ENCODE measurements at places on chromosomes 3 and 15. TPM values are rescaled to one million over a fixed set of nuclear protein-coding genes. Genes with fewer than 3 reads are reported as not detected.

DNA sequence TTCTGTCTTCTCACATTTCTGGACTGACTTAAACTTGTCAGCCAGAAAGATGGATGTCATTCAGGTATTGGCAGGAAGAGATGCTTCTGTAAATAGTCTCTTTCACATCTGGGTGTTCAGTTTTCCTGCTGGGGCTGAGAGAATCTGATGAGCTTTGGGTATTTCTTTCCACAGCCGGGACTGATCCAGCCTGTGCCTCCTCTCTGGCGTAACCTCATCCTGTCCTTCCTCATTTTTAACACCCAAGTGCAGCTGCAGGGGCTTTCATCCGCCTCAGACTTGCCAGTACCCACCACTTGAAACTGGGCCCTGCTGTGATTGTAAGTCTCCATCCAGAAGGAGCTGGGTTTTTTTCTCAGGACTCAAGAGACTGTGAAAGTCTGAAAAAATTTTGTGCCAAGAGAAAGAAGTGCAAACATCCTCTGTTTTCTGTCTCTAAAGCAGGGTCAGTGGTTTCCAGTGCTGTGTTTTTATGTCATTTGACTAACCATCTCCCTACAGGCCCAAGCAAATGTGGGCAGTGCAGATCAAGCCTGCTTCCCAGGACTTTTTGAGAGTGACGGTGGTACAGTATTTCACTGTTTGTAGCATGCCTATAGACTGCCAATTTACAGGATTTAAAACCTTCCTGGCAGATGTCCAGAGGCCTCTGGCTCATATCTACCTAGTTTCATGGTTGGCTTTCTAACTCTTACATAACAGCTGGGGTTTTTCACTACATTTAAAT is 342.7 kb downstream of the PTPRG start:
- H3K27me3 ChIP-seq, result peaks cover 6% of the 10 kb centered on the region
- H3K4me1 ChIP-seq, result no peaks in the 10 kb centered on the region
- H3K27ac ChIP-seq, result no peak overlapping the region
- no peak overlapping the region for H3K4me3 ChIP-seq

DNA sequence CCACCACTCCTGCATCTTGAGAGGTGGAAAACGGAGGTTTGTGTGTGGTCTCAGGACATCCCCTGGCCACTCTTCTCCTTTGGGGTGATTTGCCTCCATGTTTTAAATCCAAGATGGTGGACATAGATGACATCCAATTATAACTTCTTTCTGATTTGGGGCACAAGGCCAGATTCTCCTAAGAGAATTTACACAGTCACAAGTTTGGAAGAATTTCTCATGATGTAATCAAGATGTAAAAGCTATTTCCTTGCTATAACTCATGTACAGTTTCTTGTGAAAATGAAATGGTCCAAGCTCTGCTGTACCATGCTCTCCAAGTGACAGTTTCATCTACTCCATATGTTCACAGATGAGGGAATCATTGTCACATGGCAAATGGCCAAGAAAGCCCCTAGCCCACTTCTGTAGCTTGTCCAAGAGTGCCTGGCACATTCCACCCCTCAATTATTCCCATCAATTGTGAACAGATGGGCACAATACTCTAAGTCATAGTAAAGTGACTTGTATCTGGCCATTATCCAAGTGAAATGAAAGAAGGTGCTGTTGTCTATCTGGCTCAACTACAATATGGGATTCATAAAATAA is 134.6 kb upstream of the ROPN1 start:
- H3K27me3 ChIP-seq, result peaks cover 3% of the 10 kb centered on the region
- H3K4me3 ChIP-seq, result no peak overlapping the region
- no peaks in the 10 kb centered on the region for H3K36me3 ChIP-seq
- no peak overlapping the region for H3K27ac ChIP-seq
- no peaks in the 10 kb centered on the region for H3K4me1 ChIP-seq

SH3GL3 gene
- total RNA-seq, result not detected

GRCh38 chr3:172918165-172918564 is 167.6 kb downstream of the ECT2 start:
- no peaks in the 10 kb centered on the region for H3K36me3 ChIP-seq
- H3K27me3 ChIP-seq, result no peaks in the 10 kb centered on the region
- no peak for DNase-seq
- no peaks in the 10 kb centered on the region for H3K4me1 ChIP-seq
- H3K27ac ChIP-seq, result no peak overlapping the region
- no peak overlapping the region for H3K4me3 ChIP-seq

DNA sequence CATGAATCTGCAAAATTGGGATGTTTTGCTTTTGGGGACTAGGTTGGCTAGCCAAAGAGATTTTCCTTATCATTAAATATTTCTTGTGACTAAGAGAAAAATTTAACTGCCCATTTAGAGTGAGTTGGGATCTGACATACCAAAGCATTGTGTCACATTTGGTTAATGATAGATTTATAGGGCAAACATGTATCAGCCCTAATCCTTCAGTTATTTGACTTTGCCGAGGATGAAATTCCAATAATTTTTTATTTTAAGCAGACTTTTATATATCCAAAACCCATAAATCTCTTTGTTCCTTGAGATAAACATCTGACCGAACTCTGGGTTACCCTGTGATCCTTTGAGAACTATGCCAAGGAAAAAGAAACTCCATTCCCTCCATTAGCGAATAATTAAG is 218.9 kb downstream of the CDIN1 start:
- H3K27me3 ChIP-seq, result no peaks in the 10 kb centered on the region
- H3K36me3 ChIP-seq, result no peaks in the 10 kb centered on the region
- no peaks in the 10 kb centered on the region for H3K4me1 ChIP-seq
- no peak overlapping the region for H3K4me3 ChIP-seq

SETMAR gene
- 18.7 TPM for total RNA-seq

DNA sequence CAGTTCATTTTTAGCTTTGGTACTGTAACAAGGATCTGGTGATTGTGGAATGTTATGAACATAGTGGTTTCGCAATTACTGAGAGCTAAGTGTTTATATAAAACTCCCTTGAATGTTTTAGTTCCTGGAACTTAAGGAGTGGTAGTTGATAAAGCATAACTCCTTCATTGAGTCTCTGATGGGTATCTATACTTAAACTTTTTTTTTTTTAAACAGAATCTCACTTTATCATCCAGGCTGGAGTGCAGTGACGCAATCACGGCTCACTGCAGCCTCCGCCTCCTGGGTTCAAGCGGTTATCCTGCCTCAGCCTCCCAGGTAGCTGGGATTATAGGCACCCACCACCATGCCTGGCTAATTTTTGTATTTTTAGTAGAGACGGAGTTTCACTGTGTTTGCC is 11.3 kb downstream of the PRKCI start:
- H3K4me1 ChIP-seq, result no peaks in the 10 kb centered on the region
- H3K36me3 ChIP-seq, result peaks cover 10% of the 10 kb centered on the region
- no peak overlapping the region for H3K4me3 ChIP-seq
- DNase-seq, result no peak
- H3K27me3 ChIP-seq, result no peaks in the 10 kb centered on the region

CAND2 gene
- total RNA-seq, result 0.29 TPM

INSYN1 gene
- total RNA-seq, result not detected

- peaks cover 2% of the 10 kb centered on the region for H3K36me3 ChIP-seq
- H3K27me3 ChIP-seq, result no peaks in the 10 kb centered on the region
- H3K4me3 ChIP-seq, result peak overlapping the region; percentile 27
- no peak for DNase-seq
- peaks cover 2% of the 10 kb centered on the region for H3K4me1 ChIP-seq
These were observed 11.3 kb downstream of the TBC1D2B start for GRCh38 chr15:78065973-78066946.

- H3K27ac ChIP-seq, result no peak overlapping the region
- no peak for DNase-seq
- H3K4me3 ChIP-seq, result no peak overlapping the region
- no peaks in the 10 kb centered on the region for H3K36me3 ChIP-seq
These were observed 92.2 kb downstream of the LRTM1 start for GRCh38 chr3:54835701-54836100.

GRCh38 chr15:93459396-93459795 is 370.4 kb upstream of the RGMA start:
- H3K36me3 ChIP-seq, result no peaks in the 10 kb centered on the region
- no peaks in the 10 kb centered on the region for H3K4me1 ChIP-seq
- H3K27me3 ChIP-seq, result no peaks in the 10 kb centered on the region
- no peak for DNase-seq
- H3K4me3 ChIP-seq, result no peak overlapping the region

- DNase-seq, result no peak
- no peaks in the 10 kb centered on the region for H3K36me3 ChIP-seq
- no peak overlapping the region for H3K27ac ChIP-seq
- H3K4me3 ChIP-seq, result no peak overlapping the region
- no peaks in the 10 kb centered on the region for H3K4me1 ChIP-seq
These were observed 443.7 kb downstream of the NR2F2 start for GRCh38 chr15:96774216-96774615.

GRCh38 chr3:102741694-102742093 is 306.9 kb downstream of the ZPLD1 start:
- no peaks in the 10 kb centered on the region for H3K36me3 ChIP-seq
- H3K4me1 ChIP-seq, result no peaks in the 10 kb centered on the region
- no peak for DNase-seq
- no peaks in the 10 kb centered on the region for H3K27me3 ChIP-seq
- no peak overlapping the region for H3K4me3 ChIP-seq

DNA sequence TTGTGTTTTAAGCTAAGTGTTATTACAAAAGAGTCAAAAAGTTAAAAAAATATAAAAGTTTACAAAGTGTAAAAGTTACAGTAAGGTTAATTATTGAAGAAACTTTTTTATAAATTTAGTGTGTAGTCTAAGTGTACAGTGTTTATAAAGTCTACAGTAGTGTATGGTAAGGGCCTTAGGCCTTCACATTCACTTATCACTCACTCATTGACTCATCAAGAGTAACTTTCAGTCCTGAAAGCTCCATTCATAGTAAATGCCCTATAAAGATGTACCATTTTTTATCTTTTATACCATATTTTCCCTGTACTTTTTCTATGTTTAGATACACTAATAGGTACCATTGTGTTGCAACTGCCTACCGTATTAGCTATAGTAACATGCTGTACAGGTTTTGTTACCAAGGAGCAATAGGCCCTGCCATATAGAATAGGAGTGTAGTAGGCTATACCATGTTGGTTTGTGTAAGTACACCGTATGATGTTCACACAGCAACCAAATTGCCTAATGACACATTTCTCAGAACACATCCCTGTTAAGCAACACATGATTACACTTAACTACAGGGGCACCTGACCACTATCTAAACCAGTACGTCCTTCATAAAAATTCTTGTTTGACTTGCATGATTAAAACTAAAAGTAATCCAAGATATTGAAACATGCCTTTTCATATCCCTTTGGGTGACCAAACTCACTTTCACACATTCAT is 17.2 kb downstream of the RAD18 start:
- no peak overlapping the region for H3K4me3 ChIP-seq
- H3K36me3 ChIP-seq, result peaks cover 36% of the 10 kb centered on the region
- H3K27ac ChIP-seq, result no peak overlapping the region
- no peaks in the 10 kb centered on the region for H3K27me3 ChIP-seq
- peaks cover 6% of the 10 kb centered on the region for H3K4me1 ChIP-seq

FSD2 gene
- total RNA-seq, result not detected

DNA sequence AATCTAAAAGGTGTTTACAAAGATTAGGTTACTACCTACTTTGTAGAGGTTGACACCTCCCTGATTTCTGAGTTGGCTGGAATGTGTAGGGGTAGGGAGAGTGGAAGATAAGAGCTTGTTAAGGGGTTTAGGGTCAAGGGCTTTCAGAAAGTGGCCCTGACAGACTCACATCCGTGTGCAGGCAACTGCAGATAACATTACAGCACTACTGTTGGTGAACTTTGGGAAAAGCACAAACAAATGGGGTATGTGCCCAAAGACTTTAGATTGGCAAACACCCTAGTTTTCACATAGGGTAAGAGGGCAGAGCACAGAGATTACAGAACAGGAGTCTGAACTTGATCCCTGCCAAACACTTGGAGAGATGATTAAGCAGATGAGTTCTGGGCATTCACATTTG is 375.7 kb downstream of the EPHB1 start:
- H3K36me3 ChIP-seq, result no peaks in the 10 kb centered on the region
- no peaks in the 10 kb centered on the region for H3K27me3 ChIP-seq
- DNase-seq, result no peak
- no peak overlapping the region for H3K4me3 ChIP-seq
- H3K27ac ChIP-seq, result no peak overlapping the region

SLC28A1 gene
- total RNA-seq, result not detected

DNA sequence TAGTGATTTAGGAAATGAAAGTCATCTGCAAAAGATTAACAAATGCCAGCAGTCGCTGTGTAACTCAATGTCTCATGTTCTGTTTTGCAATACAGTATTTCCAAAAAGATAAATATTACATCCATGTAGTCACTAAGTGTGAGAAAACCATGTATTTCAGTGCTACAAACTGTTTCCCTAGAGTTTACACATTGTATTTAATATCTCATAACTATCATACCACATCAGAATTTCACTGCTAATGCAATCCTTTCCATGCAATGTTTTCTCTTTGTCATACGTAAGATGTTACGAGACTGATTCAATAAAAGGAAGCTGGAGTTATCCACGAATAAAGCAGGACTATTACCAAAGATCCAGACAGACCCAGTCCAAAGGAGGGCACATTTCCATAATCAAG is 269.4 kb downstream of the GBE1 start:
- no peak overlapping the region for H3K4me3 ChIP-seq
- H3K4me1 ChIP-seq, result no peaks in the 10 kb centered on the region
- no peak for DNase-seq
- no peak overlapping the region for H3K27ac ChIP-seq
- no peaks in the 10 kb centered on the region for H3K36me3 ChIP-seq

GRCh38 chr3:187208159-187208558 is 10.9 kb downstream of the RTP1 start:
- peaks cover 13% of the 10 kb centered on the region for H3K27me3 ChIP-seq
- no peak overlapping the region for H3K27ac ChIP-seq
- DNase-seq, result no peak
- no peaks in the 10 kb centered on the region for H3K36me3 ChIP-seq
- H3K4me3 ChIP-seq, result no peak overlapping the region
- no peaks in the 10 kb centered on the region for H3K4me1 ChIP-seq

- H3K4me1 ChIP-seq, result no peaks in the 10 kb centered on the region
- no peaks in the 10 kb centered on the region for H3K27me3 ChIP-seq
- no peak overlapping the region for H3K27ac ChIP-seq
- H3K36me3 ChIP-seq, result no peaks in the 10 kb centered on the region
- no peak for DNase-seq
These were observed 516.6 kb downstream of the EPHB1 start for GRCh38 chr3:135311699-135312098.

CKMT1B gene
- total RNA-seq, result 0.86 TPM

CHST2 gene
- 11.3 TPM for total RNA-seq

DNA sequence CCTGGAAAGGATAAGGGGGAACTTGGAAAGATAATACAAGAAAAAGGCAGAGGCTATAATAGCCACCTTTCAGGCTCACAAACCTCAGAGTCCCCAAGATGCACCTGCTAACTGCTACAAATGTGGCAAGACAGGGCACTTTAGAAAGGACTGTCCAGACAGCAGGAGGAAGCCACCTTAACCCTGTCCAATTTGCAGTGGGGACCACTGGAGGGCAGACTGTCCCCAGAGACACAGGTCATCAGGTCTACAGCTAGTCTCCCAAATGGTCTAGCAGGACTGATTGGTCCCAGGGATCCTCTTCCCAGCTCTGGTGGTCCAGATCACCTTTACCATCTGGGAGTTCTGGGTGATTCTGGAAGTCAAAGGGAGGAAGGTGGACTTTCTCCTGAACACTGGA is 882.5 kb upstream of the GBE1 start:
- H3K36me3 ChIP-seq, result no peaks in the 10 kb centered on the region
- H3K27ac ChIP-seq, result no peak overlapping the region
- H3K27me3 ChIP-seq, result no peaks in the 10 kb centered on the region
- H3K4me3 ChIP-seq, result no peak overlapping the region
- H3K4me1 ChIP-seq, result no peaks in the 10 kb centered on the region

- no peak overlapping the region for H3K4me3 ChIP-seq
- H3K27me3 ChIP-seq, result peaks cover 4% of the 10 kb centered on the region
- no peaks in the 10 kb centered on the region for H3K36me3 ChIP-seq
- no peak overlapping the region for H3K27ac ChIP-seq
- no peaks in the 10 kb centered on the region for H3K4me1 ChIP-seq
- DNase-seq, result no peak
These were observed 220.0 kb downstream of the ABHD5 start for GRCh38 chr3:43910750-43911149.
